Fibroblast of gingiva (primary cell): ENCODE measurements at places on chromosomes 13 and 19.

DNA sequence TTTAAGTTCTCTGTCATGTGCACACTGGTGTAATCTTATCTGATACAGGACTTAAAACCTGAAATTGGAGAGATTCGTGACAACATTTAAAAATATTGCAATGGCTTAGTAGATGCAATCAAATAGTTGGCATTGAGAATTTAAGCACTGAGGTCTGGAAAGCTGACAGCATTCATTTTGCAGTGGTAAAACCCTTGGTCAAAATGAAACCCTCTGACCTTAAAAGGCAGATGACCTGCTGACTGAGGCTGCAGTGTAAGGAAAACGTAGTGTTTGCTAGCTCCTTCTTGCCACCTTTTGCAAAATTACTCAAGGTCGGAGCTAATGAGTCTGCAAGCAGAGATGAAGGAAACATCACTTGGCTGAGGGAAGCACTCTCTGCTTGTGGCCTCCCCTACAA, 150.6 kb downstream of the KCTD12 start:
- peak; percentile 57 for DNase-seq

DNA sequence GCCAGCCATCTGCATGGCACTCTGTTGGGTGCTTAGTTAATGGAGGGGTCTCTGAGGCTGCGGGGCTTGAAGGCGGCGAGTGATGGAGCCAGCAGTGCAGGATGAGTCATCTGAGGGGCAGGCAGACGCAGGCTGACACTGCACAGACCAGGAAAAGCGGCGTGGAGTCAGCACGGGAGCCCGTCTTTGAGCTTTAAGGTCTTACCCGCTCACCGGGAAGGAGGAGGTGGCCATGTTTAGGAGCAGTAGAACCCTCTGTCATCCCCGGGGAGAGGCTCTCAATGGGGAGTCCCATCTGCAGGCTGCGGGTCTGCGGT, 13.1 kb downstream of the NAXD start:
- no peak for DNase-seq

- peak; percentile 74 for DNase-seq
Observed at GRCh38 chr13:80037505-80037888, 303.4 kb downstream of the SPRY2 start.

GRCh38 chr19:18204394-18205199, 755 bp upstream of the RAB3A start:
- DNase-seq = no peak

DNA sequence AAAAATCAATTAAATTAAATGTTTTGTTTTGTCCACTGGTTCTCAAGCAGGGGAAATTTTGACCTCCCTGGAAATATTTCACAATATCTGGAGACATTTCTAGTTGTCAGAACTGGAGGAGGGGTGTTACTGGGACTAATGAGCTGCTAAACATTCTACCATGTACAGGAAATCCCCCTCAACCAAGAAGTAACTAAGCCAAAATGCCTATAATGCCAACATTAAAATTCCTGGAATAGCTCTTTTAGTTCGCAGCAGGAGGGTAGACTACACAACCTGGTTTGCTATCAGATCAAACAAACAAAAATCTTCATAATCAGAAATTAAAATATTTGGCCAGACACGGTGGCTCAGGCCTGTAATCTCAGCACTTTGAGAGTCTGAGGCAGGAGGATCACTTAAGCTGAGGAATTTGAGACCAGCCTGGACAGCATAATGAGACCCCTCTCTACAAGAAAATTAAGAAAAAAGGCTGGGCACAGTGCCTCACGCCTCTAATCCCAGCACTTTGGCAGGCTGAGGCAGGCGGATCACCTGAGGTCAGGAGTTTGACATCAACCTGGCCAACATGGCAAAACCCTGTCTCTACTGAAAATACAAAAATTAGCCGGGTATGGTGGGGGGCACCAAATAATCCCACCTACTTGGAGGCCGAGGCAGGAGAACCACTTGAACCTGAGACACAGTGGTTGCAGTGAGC, 13.7 kb upstream of the SMARCA4 start:
- DNase-seq = peak; percentile 39

DNA sequence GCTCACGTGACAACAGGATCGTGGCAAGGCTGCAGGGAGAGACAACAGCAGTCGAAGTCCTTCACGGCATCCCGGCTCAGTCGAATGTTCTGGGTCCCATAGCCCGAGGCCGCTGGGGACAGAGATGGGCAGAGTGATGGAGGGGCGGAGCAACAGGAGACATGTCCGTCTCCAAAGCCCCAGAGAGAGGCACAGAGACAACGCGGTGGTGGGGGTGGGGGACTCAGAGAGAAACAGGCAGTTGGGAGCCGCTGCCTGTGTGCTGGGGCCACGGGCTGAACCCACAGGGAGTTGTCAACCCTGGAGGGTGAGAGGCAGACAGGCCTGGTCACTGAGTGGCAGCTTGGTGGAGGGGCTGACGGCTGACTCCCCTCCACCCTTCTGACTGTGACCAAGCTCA, 20.4 kb downstream of the NOSIP start:
- DNase-seq = no peak

DNA sequence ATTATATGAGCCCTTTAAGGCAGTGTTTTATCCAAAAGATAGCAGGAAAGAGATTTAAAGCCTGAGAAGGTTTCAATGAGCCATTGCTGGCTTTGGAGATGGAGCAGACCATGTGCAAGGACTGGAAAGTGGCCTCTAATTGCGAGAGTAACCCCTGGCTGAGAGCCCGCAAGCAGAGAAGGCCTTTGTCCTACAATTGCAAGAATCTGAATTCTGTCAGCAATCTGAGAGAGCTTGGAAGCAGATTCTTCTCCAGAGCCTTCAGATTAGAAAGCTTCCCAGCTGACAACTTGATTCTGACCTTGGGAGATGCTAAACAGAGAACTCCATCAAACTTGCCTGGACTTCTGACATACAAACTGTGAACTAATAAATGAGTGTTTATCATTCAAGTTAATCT, 528.7 kb upstream of the KLF12 start:
- peak; percentile 53 for DNase-seq

DNA sequence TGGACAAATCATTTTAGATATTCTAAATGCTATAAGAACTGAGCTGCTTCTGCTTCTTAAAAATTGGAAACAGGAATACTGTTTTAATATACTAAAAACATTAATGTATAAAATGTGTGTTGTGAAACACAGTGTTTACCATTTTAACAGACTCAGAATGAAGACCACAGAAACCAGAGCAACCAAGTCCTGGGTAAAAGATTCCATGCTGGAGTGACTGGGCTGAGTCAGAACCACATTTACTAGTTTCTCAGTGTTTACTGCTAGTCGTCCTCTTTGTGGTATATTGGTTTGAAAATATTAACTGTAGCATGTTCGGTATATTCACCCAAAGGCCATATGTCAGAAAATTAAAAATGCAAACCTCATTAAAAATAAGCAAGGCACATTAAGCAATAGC, 31.9 kb downstream of the ANKRD10 start:
- DNase-seq = no peak

GRCh38 chr19:16446724-16447368, 24.9 kb downstream of the EPS15L1 start:
- DNase-seq = peak; percentile 81

DNA sequence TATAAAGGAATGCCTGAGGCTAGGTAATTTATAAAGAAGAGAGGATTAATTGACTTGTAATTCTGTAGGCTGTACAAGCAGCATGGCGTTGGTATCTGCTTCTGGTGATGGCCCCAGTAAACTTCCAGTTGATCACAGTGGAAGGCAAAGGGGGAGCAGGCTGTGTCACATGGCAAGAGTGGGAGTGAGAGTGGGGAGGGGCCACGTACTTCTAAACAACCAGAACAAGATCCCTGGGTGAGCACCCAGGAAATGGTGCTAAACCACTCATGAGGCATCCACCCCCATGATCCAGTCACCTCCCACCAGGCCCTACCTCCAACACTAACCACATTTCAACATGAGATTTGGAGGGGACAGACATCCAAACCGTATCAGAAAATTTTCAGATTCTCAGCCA, 3.0 kb upstream of the RNF113B start:
- no peak for DNase-seq

DNA sequence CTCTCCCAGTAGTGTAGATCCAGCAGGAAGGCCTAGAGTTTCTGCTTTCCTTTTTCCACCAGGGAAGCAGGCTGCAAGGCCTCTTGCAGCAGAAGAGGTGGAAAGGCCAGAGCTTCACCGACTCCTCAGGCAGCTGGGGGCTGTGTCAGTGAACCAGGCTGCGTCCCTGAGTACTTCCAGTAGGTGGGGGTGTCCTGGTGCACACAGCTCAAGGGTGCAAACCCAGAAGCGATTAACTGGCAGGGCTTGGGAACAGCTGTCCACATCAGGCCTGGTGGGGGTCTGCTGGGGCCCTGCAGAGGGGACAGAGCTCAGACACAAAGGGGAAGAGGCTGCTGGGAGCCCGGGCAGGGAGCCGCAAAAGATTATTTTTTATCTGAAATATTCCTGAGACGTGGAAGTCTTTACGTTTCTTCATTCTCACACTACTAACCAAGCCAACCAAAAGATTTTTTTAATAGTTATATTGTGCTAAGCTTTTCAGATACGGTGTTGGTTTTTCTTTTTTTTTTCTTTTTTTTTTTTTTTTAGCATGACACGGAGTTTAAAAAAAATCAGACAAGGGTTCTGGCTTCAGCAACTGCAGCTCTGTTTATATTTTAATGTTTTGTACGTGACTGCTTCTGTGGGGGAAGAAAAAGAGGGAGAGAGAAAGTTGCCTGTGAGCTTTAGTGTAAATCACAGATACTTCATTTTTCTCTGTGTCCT, 11.0 kb downstream of the TSHZ3 start:
- peak; percentile 49 for DNase-seq

DNA sequence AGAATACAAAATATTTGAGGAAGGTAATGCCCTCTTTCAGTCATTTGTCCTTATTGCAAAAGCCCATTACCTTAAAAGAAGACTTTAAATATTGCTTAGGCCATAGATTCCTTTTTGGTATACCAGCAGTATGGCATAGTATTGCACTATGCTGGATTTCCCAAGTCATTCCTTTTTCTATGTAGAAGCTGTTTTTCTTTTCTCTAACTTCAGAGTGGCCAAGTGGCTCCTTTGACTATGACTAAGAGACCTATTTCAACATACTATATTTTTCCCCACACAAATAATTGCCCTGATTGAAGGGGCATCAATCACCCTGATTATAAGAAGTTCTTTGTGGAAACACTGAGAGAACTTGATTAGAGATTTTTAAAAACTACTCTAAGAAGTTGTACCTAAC, 68.6 kb downstream of the UFM1 start:
- DNase-seq = peak; percentile 8

DNA sequence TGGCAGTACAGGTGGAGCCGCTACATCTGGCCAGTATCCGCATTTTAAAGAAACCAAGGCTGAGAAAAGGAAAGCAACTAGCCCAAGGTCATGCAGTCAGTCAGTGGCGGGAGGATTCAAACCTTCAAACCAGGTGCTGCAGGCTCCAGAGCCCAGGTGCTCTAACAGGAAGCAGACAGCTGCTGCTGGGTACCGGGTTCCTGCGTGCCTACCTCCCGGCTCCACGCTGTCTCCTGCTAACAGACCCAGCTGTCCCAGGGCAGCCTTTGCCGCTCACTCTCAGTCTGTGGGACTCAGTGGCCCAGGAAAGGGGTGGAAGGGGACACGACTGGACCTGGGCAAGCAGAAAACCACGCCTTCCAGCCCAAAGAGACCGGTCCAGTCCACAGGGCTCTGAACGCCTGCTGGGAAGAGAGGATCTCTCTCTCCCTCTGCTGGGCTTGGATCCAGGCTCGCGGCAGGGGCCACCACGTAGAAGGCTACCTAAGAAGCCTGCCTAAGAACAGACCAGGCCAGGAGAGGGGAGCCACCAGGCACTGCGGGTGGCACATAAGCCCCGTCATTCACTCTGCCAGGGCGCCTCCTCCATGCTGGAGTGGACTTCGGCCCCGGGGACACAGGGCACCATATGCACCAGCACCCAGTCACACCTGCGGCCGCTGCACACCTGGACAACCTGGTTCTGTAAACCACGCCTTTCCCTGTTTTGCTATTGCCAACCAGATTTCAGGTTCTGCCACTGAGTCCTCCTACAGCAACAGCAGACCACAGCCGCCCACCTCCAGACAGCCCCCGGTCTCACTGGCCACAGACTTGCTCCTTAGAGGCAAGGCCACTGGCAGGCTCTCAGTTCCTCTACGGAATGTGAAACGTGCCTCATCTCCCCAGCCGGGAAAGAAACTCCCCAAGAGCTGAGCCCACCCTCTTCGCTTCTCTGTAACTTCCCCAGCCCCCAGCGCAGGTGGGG, 4.6 kb downstream of the DAPK3 start:
- DNase-seq = no peak

GRCh38 chr19:11781295-11782057, 14.7 kb downstream of the ZNF441 start:
- DNase-seq = no peak

DNA sequence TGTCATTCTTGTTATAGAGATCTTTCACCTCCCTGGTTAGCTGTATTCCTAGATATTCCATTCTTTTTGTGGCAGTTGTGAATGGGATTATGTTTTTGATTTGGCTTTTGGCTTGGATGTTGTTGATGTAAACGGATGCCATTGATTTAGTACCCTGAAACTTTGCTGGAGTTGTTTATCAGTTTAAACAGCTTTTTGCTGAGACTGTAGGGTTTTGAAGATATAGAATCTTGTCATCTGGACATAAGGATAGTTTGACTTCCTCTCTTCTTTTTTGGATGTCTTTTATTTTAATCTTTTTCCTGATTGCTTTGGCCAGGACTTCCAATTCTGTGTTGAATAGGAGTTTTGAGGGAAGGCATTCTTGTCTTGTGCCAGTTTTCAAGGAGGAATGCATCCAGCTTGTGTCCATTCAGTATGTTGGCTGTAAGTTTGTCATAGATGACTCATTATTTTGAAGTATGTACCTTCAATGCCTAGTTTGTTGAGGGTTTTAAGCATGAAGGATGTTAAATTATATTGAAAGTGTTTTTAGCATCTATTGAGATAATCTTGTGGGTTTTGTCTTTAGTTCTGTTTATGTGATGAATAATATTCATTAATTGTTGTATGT, 16.8 kb downstream of the ZNF431 start:
- DNase-seq = peak; percentile 29

GRCh38 chr13:79393564-79394249, 12.3 kb downstream of the RBM26 start:
- DNase-seq = peak; percentile 13

- no peak for DNase-seq
Observed at GRCh38 chr13:30331331-30331771, 24.0 kb upstream of the KATNAL1 start.

- DNase-seq = no peak
Observed at GRCh38 chr13:27631156-27631555, 9.5 kb downstream of the POLR1D start.

- no peak for DNase-seq
Observed at GRCh38 chr13:63010072-63010658, 1594.5 kb upstream of the PCDH20 start.
